ENCODE measurements at places on chromosomes 5 and 9.

DNA sequence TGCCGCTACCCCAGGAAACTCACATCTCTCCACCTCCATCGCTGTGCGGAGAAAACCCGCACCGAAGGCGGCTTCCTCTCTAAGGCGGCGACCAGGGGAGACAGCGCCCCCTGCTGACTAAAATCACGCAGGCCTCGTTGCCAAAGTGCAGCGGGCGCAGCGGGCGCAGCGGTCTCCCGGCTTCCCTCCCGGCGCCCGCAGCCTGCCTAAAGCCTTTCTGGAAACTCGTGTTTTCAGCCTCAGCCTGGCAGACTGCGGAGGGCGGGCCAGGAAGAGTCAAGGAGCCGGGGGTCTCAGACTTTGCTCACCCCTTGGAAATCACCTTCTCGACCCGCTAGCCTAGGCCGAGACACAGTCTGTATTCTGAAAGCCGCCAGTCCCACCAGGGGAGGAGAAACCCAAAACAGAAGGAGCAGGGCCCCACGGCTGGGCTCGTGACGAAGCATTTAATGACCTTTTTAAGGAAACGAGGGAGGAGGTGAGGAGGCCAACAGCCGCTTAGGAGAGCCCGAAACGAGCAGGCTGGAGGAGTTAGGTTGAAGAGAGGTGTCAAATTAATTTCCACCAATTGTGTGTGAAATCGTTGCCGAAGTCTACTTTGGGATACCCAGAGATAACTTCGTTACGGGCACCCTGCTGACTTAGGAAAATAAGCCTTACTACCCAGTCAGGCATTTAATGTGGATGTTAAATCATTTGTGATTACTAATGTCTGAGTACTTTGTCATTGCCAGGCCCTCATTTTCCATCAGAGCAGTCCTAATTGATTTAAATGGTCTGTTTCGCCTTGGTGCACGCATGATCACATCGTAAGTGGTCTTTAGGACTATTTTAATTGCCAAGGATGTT, 7.3 kb upstream of the FOXB2 start:
- DNase-seq, result peak; percentile 29

DNA sequence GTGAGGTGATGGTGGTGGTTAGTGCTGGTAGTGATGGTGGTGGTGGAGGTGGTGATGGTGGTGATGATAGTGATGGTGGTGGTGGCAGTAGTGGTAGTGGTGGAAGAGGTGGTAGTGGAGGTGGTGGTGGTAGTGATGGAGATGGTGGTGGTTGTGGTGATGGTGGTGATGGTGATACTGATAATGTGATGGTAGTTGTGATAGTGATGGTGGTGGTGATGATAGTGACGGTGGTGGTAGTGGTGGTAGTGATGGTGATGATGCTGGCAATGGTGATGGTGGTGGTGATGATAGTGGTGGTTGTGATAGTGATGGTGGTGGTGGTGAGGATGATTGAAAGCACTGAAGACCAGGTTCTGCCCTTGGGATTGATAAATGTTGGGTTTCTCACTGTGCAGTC, 85.2 kb upstream of the SLC1A3 start:
- no peak for DNase-seq

DNA sequence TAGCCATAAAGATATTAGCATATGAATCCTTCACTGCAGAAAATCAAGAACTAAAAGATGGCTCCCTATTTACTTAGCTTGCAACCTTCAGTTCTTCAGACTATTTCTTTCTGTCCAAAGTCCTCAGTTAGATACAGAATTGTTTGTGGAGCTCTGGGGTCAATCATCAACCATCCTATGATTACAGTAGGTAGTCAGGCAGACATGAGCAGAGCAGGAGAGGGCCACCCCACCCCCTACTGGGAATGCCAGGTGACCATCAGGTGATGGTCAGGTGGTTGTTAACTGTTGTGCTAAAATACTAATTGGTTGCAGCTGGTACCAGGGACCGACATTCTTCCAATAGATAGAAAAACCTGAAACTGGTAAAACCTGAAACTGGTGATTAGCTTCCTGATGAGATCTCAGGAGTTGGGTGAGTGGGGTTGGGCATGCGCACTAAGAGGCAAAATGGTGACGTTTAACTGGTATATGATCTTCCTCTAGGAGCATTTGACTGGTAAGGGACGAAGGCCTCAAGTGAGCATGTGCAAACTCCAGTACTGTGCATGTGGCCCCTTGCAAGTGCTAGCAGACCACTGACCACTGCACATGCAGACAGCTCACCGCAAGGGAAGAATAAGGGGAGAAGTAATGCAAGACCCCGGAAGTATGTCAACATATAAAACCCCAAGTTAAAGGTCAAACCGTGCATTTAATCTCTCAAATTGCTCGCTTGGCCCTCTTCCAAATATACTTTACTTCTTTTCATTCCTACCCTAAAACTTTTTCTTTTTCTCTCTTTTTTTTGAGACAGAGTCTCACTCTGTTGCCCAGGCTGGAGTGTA, 13.6 kb downstream of the C9orf57 start:
- no peak for DNase-seq

DNA sequence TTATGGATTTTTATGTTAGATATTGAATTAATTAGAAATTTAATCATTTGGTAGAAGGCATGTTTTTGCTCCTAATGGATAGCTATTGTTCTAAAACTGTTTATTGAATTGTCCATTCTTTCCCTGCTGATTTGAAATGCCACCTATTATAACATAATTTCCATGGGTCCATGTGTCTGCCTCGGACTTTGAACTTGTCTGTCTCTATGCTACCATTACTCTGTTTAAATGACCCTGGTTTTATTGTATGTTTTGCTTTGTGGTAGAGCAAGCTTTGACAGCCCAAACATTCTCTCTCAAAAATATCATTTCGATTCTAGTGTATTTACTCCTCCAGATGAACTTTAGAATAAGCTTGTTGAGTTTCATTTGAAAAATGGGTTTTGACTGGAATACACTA, 120.6 kb downstream of the ARHGEF28 start:
- DNase-seq, result no peak

DNA sequence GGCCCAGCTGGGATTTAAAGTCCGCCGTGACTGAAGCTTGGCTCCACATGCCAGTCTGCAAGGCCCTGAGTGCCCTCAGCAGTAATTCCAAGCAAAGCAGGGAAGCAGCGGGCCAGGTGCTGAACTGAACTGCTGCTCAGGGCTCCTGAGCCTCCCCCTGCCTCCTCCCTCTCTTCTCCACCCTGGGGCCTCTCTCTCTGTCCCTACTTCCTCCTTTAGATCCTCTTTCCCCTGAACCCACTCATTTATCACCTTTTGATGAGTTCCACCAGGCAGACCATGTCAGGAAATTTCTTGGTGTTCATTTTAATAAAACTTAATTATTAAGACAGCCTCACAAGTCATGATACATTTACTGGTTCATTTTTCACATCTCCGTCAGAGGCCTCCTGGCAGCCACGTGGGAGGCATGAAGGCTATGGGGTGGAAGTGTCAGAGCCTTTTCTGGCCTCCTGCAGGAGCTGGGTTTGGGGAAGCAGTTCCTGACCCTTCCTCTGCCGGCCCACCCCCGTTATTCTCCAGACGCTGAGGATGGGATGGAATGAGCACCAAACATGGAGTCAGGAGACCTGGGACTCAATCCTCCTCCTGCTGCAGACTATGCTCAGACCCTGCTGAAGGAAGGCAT, 32.2 kb upstream of the KCNIP1 start:
- DNase-seq, result no peak

DNA sequence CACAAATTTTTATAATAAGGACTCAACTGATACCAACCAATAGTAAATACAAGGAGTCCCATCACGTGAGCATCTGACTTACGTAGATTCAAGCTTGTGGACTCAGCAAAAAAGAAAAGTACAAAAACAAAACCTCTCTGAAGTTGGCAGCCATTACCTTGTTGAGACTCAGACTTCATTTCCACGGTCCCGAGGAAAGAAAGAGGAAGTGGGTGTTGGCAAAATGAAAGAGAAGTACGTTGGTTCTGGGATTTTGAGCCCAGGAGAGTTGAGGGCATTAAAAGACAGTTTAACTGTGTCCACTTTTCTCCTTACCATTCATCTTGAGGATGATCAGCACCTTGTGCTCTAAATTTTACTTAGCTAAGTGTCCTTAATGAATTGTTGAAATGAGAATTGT, 26.7 kb downstream of the NCBP1 start:
- no peak for DNase-seq

DNA sequence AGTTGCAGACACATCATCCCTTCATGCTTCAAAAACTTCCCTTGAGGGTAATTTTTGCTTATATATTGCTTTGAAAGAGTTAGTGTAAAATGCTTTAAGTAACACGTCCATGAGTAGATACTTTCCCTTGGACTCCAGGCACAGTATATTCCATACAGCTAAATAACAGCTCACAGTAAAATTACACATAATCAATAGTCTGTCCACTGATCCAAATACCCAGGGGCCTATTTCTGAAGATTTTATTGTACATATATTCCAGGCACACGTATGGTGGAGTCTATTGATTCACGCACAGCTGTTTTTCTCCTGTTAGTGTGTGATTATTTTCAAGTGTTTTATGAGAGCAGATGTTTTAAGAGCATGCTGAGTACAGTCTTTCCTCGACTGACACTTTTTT, 223.7 kb upstream of the GRAMD2B start:
- no peak for DNase-seq

GRCh38 chr5:126757713-126758357, 19.1 kb upstream of the LMNB1 start:
- DNase-seq, result no peak

- no peak for DNase-seq
These were observed at the start of gene FAT2 for GRCh38 chr5:151591144-151591819. FAT2 (minus strand) TSS chr5:151591331; CDS start chr5:151568931, 22,400 bp downstream.

DNA sequence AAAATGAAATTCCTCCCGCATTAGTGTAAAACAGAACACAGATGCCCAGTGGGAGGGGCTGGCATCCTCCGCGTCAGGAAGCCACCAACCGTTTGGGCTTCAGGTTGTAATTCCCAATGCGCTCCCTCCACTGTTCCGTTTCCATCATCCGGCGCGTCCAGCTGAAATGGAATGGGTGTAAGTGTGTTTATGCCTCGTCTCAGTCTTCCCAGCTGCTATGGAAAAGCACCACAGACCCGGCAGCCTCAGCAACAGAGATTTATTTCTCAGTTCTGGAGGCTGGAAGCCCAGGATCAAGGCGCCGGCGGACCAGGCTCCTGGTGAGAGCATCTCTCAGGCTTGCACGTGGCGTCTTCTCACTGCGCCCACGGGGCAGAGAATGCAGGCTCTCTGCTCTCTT, 20.4 kb downstream of the KCNT1 start:
- DNase-seq, result no peak

DNA sequence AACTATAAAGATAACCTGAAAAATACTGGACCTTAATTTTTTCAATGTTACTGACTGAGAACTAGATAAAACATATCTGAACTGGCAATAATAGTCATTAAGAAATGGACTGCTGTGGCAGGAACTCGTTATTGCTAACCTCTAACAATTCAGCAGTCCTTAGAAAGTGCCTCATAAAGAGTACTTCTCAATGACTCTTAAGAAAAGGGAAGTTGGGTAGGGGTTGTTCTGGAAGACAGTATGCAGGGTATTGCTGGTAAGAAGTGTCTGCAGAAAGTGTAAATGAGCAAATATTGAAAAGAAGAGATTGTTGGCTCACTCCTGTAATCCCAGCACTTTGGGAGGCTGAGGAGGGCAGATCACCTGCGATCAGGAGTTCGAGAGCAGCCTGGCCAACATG, 27.9 kb downstream of the FOXD1 start:
- no peak for DNase-seq

GRCh38 chr5:77993141-77993854, 217.2 kb upstream of the TBCA start:
- no peak for DNase-seq

Data from activated T-helper 1 cell treated with Interleukin-2 at 50 U/mL for 16 hours (primary cell).